BJ (cell line): ENCODE measurements at places on chromosomes 6 and 20. TPM values are rescaled to one million over a fixed set of nuclear protein-coding genes. Genes with fewer than 3 reads are reported as not detected.
A peak's percentile ranks its signal among the peaks of the same experiment; 100 is the strongest.

GRCh38 chr20:9945408-9945807 is 89.4 kb upstream of the ANKEF1 start:
- no peak for DNase-seq

GRCh38 chr6:5759571-5759970 is 247.2 kb downstream of the NRN1 start:
- DNase-seq, result no peak

DNA sequence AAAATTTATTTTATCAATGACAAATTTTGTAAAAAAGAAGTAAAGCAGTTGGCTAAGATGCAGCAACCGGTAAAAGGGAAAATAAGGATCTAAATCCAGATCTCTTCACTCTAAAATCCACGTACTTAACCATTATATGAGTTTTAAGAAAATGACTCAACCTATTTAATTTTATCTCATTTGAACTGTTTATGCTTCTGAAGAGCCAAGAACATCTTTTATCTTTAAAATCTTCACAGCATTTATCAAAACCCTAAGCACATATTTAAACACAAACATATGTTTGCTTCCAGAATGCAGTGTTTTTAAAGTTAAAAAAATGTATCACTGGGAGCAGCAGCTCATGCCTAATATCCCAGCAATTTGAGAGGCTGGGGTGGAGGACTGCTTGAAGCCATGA is 339.2 kb downstream of the NKAIN2 start:
- no peak for DNase-seq

DNA sequence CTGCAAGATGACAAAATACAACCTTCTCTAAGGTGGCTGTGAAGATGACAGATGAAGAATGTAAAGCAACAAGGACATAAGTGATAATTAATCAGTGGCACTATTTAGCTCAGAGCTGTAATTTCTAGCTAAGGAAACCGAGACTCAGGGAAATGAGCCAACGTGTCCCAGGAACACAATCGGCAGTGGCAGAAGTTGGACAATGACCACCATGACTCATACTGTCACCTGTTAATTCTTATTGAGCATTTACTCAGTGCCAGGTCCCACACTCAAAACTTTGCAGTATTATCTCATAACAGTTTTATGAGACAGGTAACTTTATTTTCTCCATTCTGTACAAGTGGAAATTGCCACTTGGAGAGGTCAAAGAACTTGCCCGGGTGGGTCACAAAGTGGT is 55.8 kb downstream of the LAMA4 start:
- no peak for DNase-seq

DNA sequence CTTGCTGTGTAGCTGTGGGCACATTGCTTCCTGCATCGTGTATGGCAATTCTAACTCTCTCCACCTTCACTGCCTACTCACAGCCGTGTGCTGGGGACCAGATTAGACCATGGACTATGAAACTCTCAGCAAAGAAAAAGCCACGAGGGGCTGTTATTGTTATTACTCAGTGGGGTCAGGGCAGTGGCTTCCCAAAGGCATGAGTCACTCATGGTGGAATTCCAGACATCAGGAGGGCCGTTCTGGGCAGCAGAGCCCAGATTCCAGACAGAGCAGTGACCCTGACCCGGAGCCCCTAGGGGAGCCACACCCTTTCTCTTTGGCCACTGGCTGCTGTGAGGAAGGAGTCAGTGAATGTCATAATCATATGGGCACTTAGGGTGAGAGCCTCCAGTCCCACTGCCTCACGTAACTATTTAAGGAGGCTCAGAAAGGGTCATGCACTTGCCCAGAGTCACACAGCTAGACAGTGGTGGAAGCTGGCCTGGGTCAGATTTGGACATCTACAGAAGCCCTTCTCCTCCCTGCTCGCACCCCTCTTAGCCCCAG is 22.2 kb upstream of the CCN5 start:
- DNase-seq, result peak; percentile 89

DNA sequence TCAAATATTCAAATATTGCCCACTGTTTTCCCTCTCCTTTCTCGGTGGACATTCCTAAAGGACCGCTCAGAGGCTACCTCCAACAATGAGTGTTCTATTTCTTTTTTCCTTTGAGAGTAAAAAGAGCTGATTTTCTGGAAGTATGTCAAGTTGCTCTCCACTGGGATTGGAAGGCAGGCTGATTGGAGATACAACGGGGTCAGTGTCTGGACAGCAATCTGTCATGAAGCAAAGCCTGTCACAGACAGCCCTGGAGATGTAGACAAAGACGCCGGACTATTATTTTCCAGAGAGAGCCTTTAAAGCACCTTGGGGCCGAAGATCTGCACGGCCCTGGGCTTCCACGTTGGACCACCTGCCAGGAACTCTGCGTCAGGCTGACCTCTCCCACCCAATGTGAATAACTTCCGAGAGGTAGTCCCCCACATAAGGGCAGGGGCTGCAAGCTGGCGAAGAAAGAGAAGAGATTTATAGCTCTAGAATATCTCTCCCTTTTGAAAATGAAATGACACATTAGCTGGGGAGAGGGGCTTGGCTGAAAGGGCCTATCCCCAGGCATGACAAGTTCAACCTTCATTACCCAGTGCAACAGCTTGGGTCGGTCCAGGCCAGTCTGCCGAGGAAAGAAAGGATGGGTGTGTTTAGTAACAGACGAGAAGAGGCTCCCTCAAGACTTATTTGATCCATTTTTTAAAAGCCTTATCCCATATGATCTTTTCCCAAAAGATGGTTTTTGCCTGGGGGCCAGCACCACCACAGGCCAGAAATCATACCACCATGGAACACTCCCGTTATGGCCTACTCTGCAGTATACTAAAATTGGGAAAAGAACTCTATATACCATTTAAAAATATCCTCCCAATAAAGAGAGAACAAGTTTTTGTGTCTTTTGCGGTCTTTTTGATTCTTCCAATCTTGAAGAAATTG is 131.1 kb downstream of the OLIG3 start:
- no peak for DNase-seq

DNA sequence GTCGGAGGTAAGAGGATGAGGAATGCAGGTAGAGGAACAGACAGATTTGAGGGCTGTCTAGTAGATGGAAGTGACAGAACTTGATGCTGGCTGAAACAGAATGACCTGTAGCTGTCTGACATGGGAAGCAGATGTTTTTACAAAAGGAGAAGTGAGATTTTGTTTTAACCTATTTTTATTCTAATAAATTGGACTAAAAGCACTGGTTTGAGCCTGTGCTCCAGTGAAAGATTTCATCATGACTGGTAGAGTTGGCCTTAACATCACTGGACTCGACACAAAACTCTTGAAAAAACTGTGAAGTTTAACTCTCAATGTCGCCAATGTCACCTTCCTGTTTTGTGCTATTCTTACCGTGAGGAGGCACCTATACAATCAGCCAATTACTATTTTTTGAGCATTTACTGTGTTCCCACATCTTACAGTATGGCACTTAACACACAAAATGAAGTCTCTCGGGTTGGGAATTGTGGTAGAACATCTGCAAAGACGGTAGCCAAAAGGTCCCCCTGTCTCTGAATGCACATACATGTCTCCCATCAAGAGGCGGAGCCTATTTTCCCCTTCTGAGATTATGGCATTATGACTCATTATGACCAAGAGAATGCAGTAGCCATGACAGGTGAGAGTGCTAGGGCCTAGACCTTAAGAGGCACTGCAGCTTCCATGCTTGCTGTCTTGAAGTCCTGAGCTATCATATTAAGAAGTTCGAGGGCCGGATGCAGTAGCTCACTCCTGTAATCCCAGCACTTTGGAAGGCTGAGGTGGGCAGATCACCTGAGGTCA is 93.2 kb downstream of the FOXF2 start:
- DNase-seq, result no peak

DNA sequence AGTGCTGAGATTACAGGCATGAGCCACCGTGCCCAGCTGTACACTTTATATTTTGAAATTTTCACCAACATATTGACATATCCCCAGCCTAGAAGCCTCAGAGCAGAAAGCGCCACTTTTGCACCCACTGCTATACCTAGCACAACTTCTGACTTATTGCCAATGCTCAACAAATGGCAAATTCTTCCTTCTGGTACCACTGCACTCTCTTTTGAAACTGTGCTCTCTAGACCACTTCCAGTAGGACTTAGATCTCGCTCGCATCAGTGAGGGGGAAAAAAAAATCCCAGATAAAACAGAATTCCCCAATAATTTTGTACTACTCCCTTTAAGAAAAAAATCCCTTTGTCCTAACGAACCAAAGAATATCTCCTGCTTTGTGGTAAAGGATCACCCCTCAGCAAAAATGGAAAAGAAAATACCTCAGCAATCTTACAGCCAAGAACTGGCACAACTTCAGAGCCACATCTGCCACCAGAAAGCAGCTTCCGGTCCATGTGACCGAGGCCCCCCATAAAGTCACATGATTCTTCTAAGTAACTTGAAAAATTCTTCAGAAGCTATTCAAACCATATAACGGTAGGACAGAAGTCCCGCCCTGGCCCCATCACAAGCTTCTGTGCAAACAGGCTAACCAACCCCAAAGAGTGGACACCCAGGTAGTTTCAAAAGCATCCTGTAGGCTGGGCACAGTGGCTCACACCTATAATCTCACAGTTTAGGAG is 18.5 kb upstream of the IL17F start:
- no peak for DNase-seq

- peak; percentile 78 for DNase-seq
Observed at GRCh38 chr6:155171109-155171746, 92.6 kb upstream of the CLDN20 start.

GRCh38 chr6:15037253-15037652 is 208.6 kb upstream of the JARID2 start:
- no peak for DNase-seq

- no peak for DNase-seq
Observed at GRCh38 chr6:158730541-158730907, 80.7 kb downstream of the SYTL3 start.

DNA sequence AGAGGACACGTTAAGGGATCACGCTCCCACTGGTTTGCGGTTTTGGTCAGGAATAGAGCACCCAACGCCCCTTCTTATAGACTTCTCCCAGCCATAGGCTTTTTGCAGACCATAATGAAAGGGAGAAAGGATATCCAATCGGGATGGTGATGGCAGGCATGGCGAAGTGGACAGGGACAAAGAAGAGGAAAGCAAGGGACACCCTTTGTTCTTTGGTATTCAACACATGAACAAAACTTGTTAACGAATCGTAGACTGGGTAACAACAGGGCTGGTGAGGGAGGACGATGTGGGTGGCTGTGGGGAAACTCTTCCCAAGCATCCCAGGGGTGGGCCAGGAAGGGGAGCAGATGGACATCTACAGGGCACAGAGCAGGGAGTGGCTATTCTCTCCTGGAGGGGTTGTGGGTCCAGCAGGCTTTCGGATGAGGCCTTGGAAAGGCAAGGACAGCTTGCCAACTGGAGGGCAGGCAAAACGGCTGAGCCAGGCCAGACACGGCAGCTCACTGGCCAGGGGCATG is 1.4 kb upstream of the HSP90AB1 start:
- DNase-seq, result no peak

GRCh38 chr6:154500769-154501577 is 9.5 kb downstream of the CNKSR3 start:
- no peak for DNase-seq

DNA sequence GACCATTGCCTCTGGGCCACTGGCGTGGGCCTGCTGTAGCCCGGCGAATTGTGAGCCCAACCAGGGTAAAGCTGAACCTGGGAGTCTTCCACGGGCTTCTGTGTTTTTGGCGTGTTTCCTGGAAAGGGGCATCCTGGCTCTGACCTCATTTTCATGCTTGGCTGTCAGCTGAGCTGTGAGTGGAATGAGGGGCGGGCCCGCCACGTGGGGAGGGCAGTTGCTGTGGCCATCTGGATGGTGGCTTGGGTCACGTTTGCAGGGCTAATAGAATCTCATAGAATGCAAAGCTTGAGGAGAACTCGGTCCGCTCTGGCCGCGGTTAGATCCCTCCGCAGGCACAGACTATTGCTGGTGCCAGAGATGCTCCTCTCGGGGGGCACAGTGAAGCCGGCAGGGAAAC is 263.0 kb downstream of the SMOC2 start:
- DNase-seq, result no peak

- no peak for DNase-seq
Observed at GRCh38 chr6:12535586-12536314, 180.8 kb upstream of the PHACTR1 start.

DNA sequence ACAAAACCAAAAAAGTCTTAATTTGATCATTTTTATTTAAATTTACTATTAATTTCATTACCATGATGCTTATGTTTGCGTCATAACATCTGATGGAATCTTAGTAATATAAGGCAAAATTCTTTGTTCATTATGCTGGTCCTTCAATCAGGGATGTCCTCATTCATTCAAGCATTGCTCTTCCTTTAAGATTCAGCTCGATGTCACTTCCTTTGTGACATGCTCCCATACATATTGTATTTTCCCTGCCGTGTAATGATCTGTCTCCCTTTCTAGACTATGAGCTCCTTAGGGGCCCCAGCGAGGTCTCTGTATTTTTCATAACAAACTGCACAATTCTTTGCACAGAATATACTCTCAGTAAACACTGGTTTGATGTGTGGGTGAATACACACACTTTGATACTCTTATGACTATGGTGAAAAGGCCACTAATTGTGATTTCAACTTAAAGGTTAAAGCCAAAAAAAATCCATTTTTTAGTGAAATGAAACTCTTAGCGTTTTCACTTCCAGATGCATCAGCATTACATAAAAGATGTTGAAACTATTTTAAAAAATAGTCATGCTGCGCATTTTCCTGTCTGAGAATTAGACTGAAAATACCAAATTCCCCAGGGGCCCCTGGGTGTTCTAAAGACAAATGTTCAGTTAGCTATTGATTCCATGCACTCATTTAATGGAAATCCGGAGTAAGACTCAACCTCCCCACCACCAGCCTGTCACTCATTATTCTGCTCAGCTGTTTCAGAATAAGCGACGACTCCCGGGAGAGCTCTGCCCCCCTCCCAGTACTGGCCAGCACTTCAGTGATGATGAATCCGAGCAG is 169.7 kb downstream of the ATXN1 start:
- no peak for DNase-seq

GRCh38 chr20:17225851-17226409 is 910 bp upstream of the PCSK2 start:
- no peak for DNase-seq

- DNase-seq, result no peak
Observed at GRCh38 chr6:25883991-25884390, 9.9 kb upstream of the SLC17A3 start.

The ABHD16B gene
- polyA plus RNA-seq, result not detected in 2 replicates

The TMEM74B gene
- polyA plus RNA-seq, result 0.04 TPM in 1 of 2 replicates, not detected in the other

The NR2E1 gene
- not detected in 2 replicates for polyA plus RNA-seq

The NHLRC1 gene
- polyA plus RNA-seq, result 1.1 and 1.7 TPM in 2 replicates

The MMP24OS gene
- polyA plus RNA-seq, result 45.4 and 47.6 TPM in 2 replicates

The CD93 gene
- not detected in 2 replicates for polyA plus RNA-seq

The CST4 gene
- polyA plus RNA-seq, result not detected in 2 replicates

The FOXF2 gene
- 17.7 and 23.4 TPM in 2 replicates for polyA plus RNA-seq

The PSORS1C1 gene
- polyA plus RNA-seq, result 4.9 and 6.7 TPM in 2 replicates
